ENCODE measurements at places on chromosomes 2 and 18.

GRCh38 chr2:237859082-237859433 is 365 bp upstream of the RAMP1 start:
- no peak for DNase-seq

GRCh38 chr18:53756610-53756972 is 467.9 kb downstream of the MBD2 start:
- no peak for DNase-seq

DNA sequence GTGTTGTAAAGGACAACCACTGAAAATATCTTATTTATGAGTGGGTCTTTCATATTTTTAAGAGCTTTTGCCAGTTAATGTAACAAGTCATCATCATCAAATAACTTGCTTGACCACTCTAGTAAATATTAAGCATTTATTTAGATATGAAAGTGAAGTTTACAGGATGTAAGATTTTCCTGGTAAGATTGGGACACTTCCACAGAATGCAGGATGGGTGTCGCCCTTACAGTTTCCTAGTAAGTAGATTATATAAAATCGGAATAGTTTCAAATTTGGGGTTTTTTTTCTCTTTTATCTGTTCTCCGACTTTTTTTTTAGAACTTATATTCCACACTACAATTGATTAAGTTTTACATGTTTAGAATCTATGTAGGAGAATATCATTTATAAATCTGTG is 14.8 kb upstream of the SLC40A1 start:
- DNase-seq: no peak

DNA sequence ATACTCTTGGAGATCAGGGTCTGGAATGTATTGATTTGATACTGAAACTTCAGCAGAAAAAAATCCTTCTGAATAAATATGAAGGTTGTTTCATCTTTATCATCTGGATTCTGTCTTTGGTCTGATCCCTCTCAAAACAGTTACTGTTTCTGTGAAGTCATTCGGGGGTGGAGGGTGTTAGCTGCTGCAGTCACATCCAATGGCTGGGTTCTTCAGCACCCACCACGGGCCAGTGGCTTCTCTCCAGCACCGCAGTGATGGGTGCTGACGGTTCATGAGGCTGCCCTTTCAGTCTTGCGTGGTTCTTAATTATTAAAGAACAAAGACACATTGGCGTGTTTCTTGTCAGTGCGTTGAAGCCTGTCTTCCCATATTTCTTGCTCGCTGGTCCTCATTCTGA is 148.0 kb downstream of the LDLRAD4 start:
- DNase-seq: no peak

- no peak for DNase-seq
Observed at GRCh38 chr2:100039291-100039980, 103.0 kb downstream of the AFF3 start.

DNA sequence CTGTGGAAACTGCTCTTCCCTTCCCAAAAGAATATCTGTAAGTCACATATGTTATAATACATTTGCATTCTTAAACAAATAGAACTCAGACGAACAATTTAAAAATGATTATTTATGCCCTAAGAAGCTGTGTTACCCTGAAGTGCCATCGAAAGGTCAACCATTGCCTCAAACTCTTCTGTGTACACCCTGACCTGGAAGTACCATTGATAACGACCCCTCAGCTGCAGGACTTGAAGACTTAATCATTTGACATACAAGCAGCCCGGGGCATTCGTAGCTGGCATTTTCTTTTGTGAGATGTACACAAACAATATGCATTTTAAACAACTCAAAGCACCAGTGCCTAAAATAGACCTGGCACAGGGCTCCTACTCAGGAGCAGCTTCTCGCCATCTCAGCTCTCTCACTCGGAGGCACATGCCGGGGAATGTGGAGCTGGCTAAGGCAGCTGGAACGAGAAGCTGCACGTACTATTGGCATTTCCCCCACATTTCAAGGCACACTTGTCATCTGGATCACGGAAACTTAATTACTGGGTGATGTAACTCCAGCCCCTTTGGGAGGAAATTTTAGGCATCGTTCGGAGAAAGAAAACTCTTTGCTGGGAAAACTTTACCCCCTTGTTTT is 170.0 kb upstream of the GALNT5 start:
- peak; percentile 22 for DNase-seq
